ENCODE measurements at places on chromosomes 2 and 18.

DNA sequence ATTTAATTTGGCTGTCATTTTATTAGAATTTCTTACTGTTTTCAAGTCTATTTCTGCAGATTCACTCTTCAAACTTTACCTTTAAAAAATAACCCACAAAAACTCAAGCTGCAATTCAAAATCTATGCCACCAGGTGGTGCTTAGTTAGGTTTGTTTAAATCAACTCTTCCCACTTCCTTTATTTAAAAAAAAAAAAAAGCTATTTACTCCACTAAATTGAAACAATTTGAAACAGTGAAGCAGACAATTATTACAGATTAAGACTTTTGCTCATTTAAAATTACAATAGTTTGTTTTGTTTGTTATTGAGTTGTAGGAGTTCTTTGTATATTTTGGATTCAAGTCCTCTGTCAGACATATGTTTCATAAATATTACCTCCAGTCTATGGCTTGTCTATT lies 300.0 kb downstream of the PDE11A start:
- no peak for DNase-seq

GRCh38 chr2:173906626-173907025 lies 58.5 kb downstream of the SP3 start:
- DNase-seq: no peak

GRCh38 chr2:112623913-112624777 lies 21.6 kb upstream of the SLC20A1 start:
- peak; percentile 74 for DNase-seq

- DNase-seq: no peak
Measured at GRCh38 chr2:157468931-157469708, 25.2 kb upstream of the CYTIP start.

- DNase-seq: no peak
Measured at GRCh38 chr2:99431587-99432275, 58.1 kb downstream of the REV1 start.

GRCh38 chr2:186485576-186485870 lies 537 bp upstream of the ZC3H15 start:
- no peak for DNase-seq

GRCh38 chr2:187208199-187208785 lies 239.8 kb downstream of the CALCRL start:
- DNase-seq: no peak

GRCh38 chr18:75694292-75694691 lies 266.8 kb upstream of the SMIM21 start:
- DNase-seq: no peak

DNA sequence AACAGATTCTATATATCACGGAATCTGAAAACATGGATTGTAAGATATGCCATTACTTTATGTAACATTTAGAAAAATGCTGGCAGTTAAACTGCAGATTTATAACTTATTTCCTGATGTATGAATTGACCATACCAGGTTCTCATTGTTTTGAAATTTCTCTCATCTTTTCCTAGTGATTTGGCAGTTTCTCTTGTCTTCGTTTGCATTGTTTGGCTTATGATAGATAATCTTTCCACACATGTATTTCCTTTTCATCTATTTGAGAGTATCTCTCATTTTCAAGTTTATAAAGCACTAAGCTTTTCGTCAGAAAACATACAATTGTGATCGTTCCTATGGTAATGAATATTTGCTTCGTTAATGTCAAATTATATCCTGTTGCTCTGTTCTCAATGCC lies 16.3 kb downstream of the NBEAL1 start:
- no peak for DNase-seq

DNA sequence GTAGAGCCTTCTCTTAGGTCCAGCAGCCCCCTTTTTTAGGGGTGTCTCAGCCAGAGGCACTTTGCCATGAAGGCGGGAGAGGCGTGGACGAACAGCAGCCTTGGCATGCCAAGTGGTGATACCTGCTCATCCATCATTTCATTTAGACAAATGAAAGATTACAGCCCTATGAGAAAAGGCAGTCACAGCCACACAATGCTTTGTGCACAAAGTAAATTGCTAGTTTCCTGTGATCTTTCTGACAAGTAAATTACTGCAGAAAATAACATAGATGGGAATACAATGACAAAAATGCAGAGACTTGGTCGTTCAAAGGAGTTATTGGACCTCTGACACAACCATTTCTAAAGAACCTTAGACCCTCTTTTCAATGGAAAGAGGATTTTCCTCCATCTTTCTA lies 94.9 kb downstream of the RND3 start:
- no peak for DNase-seq

GRCh38 chr2:241156971-241157441 lies 6.7 kb downstream of the PPP1R7 start:
- no peak for DNase-seq

GRCh38 chr2:10217489-10218435 lies 84.9 kb upstream of the HPCAL1 start:
- no peak for DNase-seq
